NCI-H1436 (cell line): ENCODE measurements at places on chromosomes 2 and 18.

GRCh38 chr18:39870591-39870990 is 2084.4 kb upstream of the PIK3C3 start:
- DNase-seq, result no peak

GRCh38 chr2:179051250-179051649 is 1.3 kb upstream of the CCDC141 start:
- no peak for DNase-seq

DNA sequence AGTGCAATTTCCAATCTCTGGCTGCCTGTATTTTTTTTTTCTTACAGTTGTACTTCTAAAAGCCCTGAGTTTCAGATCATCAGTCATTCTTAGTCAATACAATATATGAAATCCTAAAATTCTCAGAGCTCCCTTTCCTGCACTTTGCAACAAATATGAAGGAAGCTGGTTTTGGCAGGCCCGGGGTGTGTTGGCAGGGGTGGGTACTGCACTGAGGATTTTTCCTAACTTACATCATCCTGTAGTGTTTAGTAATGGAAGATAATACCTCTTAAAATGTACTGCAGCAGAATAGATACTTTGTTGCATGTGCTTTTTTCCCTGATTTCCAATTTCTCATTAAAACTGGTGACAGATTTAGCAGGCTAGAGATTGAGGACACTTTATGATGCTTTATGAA is 374.6 kb downstream of the PTH2R start:
- DNase-seq, result no peak

- no peak for DNase-seq
Measured at GRCh38 chr18:49863769-49864621, 50.7 kb upstream of the ACAA2 start.

DNA sequence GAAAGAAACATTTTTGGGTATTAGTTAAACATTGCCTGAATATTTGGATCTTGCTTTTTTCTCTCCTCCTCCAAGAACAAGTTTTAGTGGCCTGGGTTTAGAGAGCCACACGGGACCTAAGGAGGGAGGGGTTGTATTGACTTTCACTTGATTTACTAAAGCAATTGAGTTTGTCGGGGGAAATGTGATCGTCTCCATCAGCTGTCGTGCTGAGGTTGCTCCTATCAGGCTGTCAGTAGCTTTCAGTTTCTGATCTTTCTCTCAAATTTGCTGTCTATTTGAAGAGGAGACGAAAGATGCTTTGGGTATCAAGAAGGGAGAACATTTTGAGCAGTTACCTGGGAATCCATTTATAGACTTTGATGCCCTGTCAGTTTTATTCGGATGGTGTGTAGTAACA is 106.0 kb downstream of the SETBP1 start:
- DNase-seq, result peak; percentile 8

GRCh38 chr2:109125593-109126500 is 3.2 kb upstream of the SH3RF3 start:
- DNase-seq, result no peak

GRCh38 chr2:130391058-130391871 is 35.4 kb downstream of the PTPN18 start:
- peak; percentile 65 for DNase-seq

DNA sequence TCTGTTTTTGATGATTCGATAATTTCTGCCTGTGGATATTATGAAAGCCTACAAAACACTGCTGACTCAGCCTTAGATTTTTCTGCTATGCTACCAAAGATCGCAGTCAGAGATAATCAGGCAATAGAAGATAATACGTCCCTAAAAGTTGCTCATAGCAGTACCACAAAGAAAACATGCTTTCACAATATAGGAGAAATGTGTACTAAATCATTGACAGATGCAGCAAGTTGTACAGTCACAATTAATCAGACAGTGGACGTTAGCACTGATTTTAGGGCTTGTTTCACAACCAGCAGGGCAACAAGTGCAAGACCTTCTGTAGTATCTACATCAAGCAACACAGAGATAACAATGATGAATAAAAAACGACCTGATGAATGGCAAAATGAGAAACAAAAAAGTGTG is 19.5 kb downstream of the RBM44 start:
- DNase-seq, result no peak

DNA sequence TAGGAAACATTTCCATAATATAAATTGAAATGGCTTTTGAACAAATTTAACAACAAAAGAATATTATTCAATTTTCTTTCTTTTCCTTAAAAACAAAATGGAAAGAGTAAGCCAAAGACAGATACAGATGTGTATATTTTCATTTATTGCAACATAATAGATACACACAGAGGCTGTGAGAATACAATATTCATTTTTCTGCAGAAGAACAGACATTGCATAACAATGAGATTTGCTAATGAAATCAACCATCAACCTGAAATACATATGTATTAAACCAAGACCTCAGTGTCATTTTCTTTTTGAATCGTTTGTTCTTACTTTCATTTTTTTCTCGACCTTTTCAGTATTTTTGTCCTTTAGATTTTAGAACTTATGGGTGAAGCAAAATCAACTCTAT is 95.1 kb downstream of the BAZ2B start:
- no peak for DNase-seq

- DNase-seq, result no peak
Measured at GRCh38 chr2:162252153-162252552, 8.9 kb upstream of the FAP start.

DNA sequence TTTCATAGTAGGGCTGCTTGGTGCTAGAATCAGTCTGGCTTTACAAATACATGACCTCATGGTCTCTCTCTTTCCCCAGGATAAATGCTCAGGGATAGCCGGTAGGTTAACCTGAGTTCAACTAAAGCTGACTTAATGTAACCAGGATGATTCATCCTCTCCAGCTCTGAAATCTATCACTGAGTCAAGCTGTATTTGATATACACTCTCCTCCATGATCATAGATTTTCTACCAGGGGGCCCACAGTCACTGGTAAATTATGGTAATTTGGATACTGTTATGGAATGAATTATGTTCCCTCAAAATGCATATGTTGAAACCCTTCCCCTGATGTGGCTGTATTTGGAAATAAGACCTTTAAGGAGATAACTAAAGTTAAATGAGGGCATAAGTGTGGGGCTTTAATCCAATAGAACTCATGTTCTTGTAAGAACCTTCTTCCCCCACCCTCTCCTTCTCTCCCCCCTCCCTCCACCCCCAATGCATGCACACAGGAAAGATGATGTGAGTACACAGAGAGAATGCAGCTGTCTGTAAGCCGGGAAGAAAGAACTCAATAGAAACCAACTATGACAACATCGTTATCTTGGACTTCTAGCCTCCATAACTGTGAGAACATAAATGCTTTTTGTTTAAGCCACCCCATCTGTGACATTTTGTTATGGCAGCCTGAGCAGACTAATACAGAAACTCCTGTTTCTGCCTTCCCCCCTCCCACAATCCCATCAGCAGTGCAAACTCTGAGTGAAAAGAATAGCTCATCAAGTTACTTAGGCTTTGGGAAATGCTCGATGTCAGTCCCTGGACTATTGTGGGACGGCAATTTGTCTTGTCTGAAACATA is 134.9 kb upstream of the KYNU start:
- no peak for DNase-seq

DNA sequence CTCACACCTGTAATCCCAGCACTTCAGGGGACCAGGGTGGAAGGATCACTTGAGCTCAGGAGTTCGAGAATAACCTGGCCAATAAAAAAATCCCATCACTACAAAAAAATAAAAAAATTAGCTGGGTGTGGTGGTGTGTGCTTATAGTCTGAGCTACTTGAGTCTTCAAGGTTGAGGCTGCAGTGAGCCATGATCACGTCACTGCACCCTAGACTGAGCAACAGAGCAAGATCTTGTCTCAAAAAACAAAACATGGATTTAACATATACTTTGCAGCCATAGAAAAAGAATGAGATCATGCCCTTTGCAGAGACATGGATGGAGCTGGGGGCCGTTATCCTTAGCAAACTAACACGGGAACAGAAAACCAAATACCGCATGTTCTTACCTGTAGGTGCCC is 22.2 kb downstream of the SH2D6 start:
- DNase-seq, result no peak

- DNase-seq, result peak; percentile 8
Measured at GRCh38 chr2:21175895-21176646, 52.3 kb downstream of the TDRD15 start.

DNA sequence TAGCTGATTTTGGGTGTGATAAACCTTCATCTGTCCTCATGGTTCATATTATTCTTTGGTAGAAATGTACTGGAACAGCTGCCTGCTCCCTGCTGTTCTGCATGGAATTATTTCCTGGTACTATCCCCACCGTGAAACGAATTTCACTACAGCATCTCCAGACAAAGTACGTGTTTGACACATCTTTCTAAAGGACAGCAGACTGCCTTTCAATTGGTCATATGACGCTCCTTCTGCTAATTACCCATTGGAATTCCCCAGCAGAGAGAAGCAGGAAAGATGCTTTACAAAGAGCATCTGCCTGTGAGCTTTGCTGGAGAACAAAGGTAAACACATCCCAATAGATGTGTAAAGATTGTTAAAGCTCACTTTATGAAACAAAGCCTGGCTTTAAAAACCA is 4.4 kb upstream of the RFX8 start:
- DNase-seq, result no peak

- no peak for DNase-seq
Measured at GRCh38 chr2:11712866-11713265, 33.6 kb upstream of the LPIN1 start.

- no peak for DNase-seq
Measured at GRCh38 chr2:2222931-2223330, 108.1 kb downstream of the MYT1L start.

GRCh38 chr2:166239548-166239947 is 111.7 kb upstream of the SCN1A start:
- DNase-seq, result no peak

DNA sequence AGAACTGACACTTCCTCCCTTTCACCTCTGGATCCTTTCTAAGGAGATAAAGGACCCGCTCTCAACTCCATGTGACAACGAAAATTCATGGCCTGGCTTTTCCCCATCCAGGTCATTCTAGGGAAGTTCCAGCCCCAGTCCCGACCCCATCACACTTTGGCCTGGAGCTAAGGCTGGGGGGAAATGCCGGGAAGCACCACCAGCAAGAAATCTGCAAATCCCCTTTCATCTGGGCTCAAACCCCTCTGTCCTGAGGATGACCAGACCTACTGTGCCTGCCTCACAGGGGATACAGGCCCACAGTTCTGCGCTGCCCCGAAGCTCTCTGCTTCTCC is 1.3 kb downstream of the SIX2 start:
- DNase-seq, result no peak

- no peak for DNase-seq
Measured at GRCh38 chr2:10019174-10019573, 24.2 kb upstream of the KLF11 start.

GRCh38 chr2:23568626-23569190 is 183.7 kb downstream of the KLHL29 start:
- DNase-seq, result no peak

DNA sequence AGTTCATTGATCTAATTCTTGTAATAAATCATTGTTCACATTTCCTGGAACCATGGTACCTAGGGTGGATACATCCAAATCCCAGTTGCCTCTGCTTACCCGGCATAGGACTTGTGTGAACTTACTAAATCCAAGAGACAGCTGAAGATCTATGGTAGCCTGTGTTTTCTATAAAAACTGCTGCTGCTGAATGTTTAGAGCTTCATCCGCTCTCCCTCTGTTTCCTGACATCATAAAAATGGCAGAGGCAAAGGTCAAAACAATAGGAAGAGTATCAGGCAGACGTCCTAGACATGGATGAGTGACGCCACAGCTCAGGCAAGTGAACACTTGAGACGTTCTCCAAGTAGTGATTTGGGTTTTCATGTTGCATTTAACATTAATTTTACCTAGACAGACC is 258.3 kb downstream of the ALPK2 start:
- DNase-seq, result no peak

DNA sequence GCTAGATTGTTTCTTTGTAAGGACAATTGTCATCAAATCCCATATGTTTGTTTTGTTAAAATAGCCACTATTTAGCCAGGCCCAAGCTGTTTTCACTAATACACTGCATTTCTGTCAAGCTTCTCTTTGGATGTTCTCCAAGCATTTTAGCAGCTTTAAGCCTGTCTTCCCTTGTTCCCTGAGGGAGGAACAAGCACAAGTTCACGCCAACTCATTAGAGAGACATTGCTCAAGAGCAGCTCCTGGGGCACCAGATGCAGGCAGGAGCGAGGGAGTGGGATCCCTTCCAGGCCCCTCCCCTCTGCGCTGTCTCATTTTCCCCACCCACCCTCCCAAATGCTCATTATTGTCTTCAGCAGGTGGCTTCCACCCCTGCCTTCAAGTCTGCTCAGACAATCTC is 32.6 kb upstream of the PPP3R1 start:
- peak; percentile 42 for DNase-seq

GRCh38 chr2:51698021-51698420 is 666.1 kb upstream of the NRXN1 start:
- no peak for DNase-seq

- DNase-seq, result no peak
Measured at GRCh38 chr2:43762286-43762685, 11.6 kb upstream of the DYNC2LI1 start.

DNA sequence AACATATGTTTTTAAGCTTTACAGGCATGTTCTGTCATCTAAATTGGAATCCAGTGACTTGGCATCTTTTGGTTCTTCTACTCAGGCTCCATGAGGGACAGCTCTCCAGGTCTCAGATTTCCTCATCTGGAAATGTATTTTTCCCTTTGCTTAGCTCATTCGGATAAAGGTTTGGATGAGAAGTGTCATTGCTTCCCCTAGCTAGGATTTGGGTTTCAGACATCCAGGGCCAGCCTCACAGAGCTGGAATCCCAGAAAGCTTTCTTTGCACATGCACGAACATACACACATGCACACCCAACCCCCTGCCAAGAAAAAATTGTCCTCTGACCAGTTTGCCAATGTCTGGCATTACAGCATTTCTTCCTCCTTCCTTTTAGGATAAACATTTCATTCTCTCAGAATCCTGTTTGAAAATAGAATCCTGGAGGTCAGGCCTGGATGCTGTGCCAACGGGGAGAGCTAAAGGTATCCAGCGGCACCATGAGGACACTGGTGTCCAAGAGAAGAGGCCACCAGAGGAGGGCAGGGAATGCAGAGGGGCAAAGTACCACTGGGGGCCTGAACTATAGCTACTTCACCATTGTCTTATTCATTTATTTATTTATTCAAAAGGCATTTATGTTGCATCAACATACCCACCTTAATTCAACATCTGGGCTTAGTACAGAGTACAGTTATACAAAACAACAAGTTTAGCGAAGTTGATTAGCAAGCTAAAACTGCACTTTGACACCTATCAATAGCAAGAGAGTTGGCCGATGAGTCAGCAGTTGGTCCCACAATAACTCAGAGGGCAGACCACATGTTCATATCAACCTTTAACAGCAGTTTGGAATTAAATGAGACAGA is 97.9 kb upstream of the ATL2 start:
- DNase-seq, result no peak
